ENCODE measurements at places on chromosomes 4 and X.

DNA sequence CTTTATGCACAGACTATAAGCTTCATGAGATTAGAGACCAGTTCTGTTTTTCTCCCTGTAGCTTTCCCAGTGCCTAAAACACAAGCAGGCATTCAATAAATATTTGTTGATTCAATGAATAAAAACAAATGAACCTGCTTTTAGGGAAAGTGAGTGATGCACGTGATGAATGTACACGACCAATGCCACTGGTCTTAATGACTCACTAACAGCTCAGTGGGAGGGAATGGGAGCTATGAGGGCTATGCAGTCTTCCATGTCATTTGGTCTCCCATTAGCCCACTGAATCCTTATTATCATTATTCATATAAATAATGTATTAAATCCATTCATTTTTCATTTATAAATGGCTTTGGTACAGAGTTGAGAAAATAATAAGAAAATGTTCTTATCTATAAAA lies 247.4 kb downstream of the FBXO8 start:
- DNase-seq = no peak

GRCh38 chr4:185036019-185036418 lies 17.7 kb downstream of the HELT start:
- DNase-seq = no peak

DNA sequence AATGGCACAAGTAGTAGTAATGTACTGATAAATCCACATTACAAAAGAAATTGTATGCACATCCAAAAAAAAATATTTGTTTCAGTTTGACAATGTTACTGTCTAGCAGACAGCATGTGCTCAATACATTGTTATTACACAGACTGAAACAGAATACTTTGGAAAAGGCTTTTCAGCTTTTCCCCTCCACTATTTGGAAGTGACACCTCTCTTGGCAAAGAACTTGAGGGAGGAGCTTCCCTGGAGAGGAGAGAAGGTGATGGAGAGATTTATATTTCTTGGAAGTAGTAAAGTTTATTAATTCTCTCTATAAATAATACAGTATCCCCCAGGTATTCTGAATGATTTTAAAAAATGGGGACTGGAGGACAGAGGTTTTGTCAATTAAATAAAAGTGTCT lies 131.8 kb downstream of the SCFD2 start:
- no peak for DNase-seq

DNA sequence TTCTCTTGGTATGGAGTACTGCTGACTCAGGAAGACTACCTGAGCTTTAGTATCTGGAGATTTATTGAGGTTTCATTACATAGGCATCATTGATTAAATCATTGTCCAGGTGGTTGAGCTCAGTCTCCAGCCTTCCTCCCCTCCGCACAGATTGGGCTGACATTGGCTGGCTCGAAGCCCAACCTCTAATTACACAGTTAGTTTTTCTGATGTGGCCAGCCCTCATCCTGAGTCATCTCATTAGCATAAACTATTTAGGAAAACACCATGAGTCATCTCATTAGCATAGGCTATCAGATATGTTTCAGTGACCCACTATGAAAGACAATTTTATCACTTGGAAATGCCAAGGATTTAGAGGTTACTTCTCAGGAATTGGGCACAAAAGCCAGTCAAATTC lies 93.9 kb upstream of the ANKRD50 start:
- no peak for DNase-seq

DNA sequence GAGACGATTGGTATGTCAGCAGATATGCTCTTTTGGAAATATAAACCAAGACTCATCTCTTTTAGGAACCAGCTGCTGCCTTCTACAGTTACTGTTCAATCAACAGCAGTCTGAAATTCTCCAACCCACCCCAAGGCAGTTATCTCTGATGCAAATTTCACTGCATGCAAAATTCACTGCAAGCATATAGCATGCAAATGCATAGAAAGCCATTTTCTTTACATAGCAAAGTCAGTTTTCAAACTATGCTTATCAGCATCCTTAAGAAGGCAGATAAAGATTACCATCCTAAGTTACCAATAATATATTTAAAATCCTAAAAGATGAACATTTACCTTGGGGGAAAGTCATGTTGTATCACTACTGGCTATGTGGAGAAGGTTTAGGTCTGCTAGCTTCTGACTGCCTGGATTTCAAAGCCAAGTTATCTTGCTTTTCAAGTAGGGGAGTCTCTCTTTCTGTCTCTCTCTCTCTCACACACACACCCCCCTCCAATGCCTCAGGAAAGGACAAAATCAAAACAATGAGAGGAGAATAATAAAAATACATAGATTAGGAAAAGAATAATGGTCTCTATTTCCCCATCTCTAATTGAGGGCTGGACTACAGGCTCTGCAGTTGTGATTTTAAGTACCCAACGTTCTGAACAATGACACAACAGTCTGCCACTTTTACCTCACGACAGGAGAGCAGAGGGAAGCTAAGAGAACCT lies 1.5 kb downstream of the NMU start:
- DNase-seq = peak; percentile 15
